Activated CD8-positive, alpha-beta T cell treated with anti-CD3 and anti-CD28 coated beads, Interleukin-2, amount 10 ng/mL, durations not matched to agents 7 days and 5 days (primary cell): ENCODE measurements at places on chromosomes 3 and 15. TPM values are rescaled to one million over a fixed set of nuclear protein-coding genes. Genes with fewer than 3 reads are reported as not detected.

- peaks cover 6% of the 10 kb centered on the region for H3K27me3 ChIP-seq
- peak overlapping the region; percentile 37 for H3K27ac ChIP-seq
- peak overlapping the region; percentile 19 for H3K4me3 ChIP-seq
These were observed 78.3 kb downstream of the MCF2L2 start for GRCh38 chr3:183350164-183350563.

- peaks cover 64% of the 10 kb centered on the region for H3K4me1 ChIP-seq
- peak overlapping the region; percentile 59 for H3K4me3 ChIP-seq
- peak overlapping the region; percentile 76 for H3K27ac ChIP-seq
- no peaks in the 10 kb centered on the region for H3K27me3 ChIP-seq
These were observed 1.7 kb downstream of the P2RY14 start for GRCh38 chr3:151276687-151277042.

DNA sequence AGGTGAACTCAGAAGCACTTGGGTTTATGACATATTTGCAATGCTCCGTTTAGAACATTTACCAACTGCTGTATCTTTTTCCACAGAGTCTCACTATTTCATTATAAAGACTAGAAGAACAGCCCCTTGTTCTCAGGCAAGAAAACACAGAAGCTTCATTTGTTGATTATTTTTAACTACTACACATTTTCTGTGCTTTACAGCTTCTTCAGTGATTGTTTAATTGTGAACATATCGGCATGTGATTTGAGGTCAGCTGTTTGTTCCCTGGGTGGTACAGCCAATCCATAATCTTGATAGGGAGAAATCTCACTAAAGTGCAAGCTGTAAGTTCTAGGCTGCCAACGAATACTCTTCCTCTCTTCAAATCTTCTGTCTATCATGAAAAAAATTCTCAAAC, 31.0 kb upstream of the DLG1 start:
- no peak overlapping the region for H3K27ac ChIP-seq
- H3K4me3 ChIP-seq = no peak overlapping the region
- no peaks in the 10 kb centered on the region for H3K36me3 ChIP-seq
- DNase-seq = no peak
- peaks cover 4% of the 10 kb centered on the region for H3K4me1 ChIP-seq

The DLL4 gene
- not detected for total RNA-seq

DNA sequence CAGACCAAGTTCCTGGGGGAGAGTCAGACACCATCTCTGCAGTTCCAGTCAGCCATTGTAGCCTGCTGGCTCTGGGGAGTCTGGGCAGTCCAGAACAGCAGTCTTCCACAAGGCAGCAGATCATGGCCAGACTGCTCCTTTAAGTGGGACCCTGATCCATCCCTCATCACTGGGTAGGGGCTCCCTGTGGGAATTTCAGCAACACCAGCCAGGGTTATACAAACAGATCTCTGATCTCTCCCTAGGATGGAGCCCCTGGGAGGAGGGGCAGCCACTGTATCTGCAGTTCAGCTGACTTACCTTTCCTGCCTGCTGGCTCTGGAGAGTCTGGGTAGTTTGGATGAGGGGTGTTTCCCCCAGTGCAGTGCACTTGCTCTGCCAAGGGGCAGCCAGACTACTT, 42.1 kb upstream of the UNC13C start:
- no peaks in the 10 kb centered on the region for H3K36me3 ChIP-seq
- H3K27ac ChIP-seq = no peak overlapping the region
- H3K27me3 ChIP-seq = no peaks in the 10 kb centered on the region
- DNase-seq = no peak
- H3K4me1 ChIP-seq = no peaks in the 10 kb centered on the region

The GUCA1C gene
- not detected for total RNA-seq

The CLEC3B gene
- total RNA-seq = 0.29 TPM

The ZNF80 gene
- 0.71 TPM for total RNA-seq

DNA sequence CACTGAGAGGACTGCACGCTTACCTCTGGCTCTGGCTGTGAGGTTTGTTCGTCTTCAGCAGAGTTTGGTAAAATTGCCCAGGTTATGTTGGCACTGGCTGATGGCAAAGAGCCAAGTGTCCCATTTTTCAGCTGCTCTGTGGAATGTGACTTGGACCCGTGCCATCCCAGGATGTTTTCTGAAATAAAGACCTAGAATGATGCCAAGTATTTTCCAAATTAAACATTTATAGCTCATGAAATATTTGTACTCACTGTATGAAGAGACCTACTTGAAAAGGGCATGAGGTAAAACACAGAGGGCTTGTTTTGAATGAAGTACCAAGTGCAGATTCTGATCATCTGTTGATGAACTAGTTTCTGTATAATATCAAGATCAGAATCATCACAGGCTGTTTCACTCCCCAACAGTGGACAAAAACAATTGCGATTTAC, 200.5 kb downstream of the STT3B start:
- no peaks in the 10 kb centered on the region for H3K4me1 ChIP-seq
- no peak overlapping the region for H3K27ac ChIP-seq
- H3K4me3 ChIP-seq = no peak overlapping the region

The GPR160 gene
- 5.0 TPM for total RNA-seq

GRCh38 chr15:38509152-38509551, 55.2 kb downstream of the FAM98B start:
- no peak overlapping the region for H3K4me3 ChIP-seq
- H3K36me3 ChIP-seq = peaks cover 84% of the 10 kb centered on the region
- H3K4me1 ChIP-seq = peaks cover 15% of the 10 kb centered on the region
- H3K27ac ChIP-seq = peak overlapping the region; percentile 60

- H3K4me1 ChIP-seq = peaks cover 69% of the 10 kb centered on the region
- DNase-seq = no peak
- no peak overlapping the region for H3K4me3 ChIP-seq
- H3K27ac ChIP-seq = peak overlapping the region; percentile 2
These were observed 44.6 kb downstream of the RAB27A start for GRCh38 chr15:55245059-55245458.
